ENCODE measurements at places on chromosomes 2 and 18.
A peak's percentile ranks its signal among the peaks of the same experiment; 100 is the strongest.

- DNase-seq: no peak
Observed at GRCh38 chr2:206054952-206055351, 31.0 kb downstream of the INO80D start.

GRCh38 chr18:48729404-48729803 is 190.6 kb downstream of the CTIF start:
- no peak for DNase-seq

GRCh38 chr2:41847744-41848441 is 199.9 kb upstream of the PKDCC start:
- no peak for DNase-seq

GRCh38 chr2:45242161-45242741 is 233.0 kb upstream of the SIX2 start:
- DNase-seq: peak; percentile 70

GRCh38 chr2:110674620-110675555 is 3.0 kb downstream of the BUB1 start:
- no peak for DNase-seq

DNA sequence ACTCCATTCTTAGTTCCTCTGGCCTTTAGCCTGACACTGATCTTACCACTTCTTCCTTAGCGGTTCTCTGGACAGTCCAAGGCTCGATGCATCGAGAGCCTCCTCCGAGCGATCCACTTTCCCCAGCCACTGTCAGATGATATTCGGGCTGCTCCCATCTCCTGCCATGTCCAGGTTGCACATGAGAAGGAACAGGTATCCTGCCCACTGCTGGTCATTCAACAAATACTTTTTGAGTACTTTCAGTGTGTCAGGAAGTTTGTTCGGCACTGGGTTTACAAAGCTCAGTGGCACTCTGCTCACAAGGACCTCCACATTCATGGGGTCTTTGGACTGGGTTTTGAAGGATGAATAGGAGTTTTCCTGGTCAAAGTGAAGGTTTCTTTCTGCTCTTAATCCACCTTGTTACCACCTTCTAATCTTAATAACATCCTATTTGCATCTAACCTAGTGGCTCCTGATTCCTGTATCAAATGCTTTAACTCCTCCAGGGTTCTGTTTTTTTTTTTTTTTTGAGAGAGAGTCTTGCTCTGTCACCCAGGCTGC is 25.8 kb downstream of the GCKR start:
- no peak for DNase-seq

- DNase-seq: no peak
Observed at GRCh38 chr2:177772529-177772928, 300.0 kb downstream of the PDE11A start.

DNA sequence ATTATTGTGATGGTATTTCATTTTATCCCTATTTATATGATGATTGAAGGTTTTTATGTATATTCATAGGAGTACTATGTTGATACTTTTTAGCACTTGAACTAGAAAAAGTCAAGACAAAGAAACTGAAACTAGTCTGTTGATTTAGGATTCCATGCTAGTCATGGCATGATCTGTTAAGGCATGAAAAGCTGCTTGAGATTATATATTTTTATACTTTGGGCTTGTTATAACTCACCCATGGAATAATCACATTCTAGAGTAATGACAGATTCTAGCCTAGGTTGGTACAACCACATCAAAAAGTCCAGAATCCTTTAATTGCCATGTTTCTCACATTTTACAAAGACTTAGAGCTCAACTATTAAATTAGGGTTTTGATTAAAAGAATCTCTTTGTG is 472.6 kb upstream of the CELF4 start:
- no peak for DNase-seq

All from NCI-H2171 (cell line).